ENCODE measurements at places on chromosomes 11 and 22.

DNA sequence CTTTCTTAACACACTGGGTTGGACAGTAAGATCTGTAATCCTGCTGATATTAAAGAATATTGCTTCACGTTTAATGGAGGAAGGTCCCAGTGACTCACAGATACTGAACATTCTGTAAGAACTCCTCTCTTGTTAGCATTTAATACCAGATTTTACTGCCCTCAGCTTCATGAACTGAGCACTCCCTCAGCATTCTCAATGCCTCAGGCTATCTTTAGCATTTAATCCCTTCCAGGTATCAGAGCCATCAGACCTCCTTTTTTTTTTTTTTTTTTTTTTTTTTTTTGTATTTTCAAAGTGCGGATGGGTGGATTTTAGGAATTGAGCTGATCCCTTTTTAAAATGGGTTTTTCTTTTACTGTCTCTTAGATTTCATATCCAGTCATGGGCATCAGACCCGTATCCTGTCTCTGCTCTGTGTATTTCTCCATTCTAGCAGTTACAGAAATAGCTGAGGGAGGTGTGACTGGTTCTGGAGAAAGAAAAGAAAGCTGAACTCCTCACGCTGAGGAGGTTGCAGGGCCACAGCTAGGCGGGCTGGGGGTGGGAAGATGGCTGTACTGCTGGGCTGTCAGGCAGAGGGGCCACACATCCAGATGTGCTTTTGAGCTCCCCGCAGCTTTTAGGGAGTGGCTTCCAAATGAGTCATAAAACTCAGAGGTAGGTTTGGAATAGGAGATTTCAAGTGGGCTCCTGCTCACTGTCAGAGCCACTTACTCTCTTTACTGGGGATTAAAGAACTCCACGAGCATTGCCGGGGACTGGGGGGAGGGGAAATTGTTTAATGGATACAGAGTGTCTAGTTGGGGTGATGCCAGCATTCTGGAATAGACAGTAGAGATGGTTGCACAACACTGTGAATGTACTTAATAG lies 97.0 kb downstream of the SYT9 start:
- no peak for DNase-seq

DNA sequence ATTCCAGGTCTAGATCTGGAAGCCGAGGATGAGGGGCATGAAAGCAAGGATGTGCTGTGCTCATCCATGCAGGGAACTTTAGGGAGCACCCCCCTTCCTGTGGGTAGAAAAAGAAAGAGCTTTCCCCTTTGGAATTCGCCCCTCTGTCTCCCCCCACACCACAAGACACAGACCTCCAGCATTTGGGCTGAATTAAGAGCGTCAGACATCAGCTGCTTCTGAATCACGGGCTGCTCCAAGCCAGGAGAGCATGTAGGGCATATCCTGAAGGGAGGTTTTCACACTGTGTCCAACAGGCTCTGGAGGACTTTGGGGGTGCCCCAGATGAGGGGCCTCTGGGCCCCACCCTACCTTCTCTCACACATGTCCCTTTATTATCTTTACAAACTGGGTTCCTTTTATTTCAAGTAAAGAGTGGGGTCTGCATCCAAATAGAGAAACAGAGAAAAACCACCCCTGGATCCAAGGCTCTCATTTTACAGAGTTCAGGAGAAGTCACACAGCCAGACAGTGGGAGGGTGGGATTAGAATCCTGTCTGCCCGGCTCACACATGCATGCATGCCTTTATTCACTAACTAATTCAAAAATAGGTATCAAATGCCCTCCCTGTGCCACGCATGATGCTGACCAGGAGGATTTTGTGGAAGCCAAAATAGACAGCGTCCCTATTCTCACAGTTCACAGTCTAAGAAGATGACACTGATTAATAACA lies 52.8 kb downstream of the LRRC32 start:
- DNase-seq = no peak

GRCh38 chr11:77198440-77198849 lies 70.4 kb downstream of the MYO7A start:
- DNase-seq = no peak

DNA sequence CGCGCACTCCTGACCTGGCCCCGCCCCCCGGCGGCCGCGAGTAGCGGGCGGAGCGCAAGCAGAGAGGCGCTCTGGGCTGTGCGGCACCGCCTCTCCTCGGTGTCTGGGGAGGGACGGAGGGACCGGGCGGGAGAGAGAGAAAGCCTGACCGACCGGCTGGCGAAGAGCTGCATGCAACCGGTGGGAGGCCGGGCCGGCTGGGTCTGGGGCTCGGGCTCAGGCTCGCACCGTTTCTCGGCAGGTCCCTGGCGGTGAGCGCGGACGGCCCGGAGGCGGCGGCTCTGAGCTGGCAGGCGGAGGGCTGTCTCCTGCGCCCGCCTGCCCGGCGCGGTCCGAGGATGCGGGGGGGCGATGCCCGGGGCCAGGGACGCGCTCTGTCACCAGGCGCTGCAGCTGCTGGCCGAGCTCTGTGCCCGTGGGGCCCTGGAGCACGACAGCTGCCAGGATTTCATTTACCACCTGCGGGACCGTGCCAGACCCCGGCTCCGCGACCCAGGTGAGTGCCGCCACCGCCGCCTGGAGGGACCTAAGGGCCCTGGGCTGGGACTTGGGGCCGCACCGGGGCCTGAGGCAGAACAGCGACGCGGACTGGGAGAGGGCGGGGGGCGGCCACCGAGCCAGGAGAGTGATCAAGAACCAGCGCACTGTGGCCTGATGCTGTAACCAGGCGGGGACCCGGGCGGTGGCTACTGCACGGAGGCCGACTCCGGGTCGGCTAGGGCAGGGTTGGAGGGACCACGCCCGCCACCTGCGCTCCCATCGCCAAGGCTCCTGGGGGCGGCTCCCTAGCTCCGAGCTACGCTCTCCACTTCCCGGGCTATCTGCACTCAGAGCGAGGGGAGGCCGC lies at the start of gene SYT9:
TSS of gene SYT9 (plus strand) at position 69 of the 847 bp plus-strand sequence. CDS start at position 352, 283 bp downstream.
- no peak for DNase-seq

DNA sequence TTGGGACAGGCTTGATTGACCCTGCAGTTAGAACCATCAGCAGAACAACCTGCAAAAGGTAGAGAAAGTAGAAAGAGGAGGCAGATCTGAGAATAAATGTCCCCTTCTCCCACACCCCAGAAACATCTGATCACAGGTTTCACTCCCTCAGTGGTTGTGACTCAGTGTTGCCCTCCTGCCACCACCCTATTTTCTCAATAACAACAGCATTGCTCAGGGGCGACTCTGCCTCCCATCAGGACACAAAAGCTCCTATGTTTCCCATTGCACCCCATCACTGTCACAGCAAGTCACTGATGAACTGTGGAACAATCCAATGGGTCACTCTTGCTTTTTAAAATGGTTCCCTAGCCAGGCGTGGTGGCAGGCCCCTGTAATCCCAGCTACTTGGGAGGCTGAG lies 110.2 kb downstream of the RASSF10 start:
- DNase-seq = no peak

DNA sequence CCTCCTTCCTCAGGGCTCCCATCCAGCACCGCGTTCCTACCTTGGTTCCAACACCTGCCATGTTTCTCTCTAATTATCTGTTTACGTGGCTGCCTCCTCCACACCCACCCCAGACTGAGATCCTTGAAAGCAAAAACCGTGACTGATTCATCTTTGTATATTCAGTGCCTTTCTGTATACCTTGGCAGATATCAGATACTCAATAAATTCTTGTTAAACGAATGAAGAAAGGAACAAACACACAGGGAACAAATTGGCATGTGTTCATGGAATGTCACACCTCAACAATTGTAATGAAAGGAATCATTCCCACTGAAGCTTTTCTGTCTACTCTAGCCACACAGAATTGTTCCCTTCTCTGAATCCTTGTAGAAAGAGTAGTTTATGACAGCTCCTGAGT lies 20.4 kb upstream of the LRRC55 start:
- no peak for DNase-seq

- DNase-seq = no peak
These were observed 4.5 kb upstream of the CDC42EP2 start for GRCh38 chr11:65310215-65310614.

GRCh38 chr11:82936261-82936660 lies 34.7 kb downstream of the DDIAS start:
- DNase-seq = no peak

DNA sequence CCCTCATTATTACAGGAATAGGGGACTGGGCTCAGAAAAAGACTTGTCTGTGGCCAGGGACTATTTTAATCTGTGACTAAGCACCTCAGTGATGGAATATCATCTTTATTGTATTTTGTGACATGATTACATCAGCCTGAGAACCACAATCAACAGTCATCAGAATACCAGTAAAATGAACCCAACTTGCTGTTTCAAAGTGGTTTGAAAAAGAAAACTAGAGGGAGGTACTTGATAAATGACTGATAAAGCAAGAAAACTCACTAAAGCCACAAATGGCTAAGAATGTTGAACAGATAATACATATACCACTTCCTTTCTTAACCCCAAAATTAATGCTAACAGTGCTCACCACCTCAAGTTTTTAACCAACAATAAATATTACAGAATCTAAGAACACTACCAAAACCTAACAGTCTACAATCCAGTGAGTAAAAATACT lies 155.7 kb downstream of the ATG16L2 start:
- DNase-seq = no peak
